CD4-positive, alpha-beta T cell treated with Interleukin-15 for 1 hour (primary cell): ENCODE measurements at places on chromosomes 2 and 18.

DNA sequence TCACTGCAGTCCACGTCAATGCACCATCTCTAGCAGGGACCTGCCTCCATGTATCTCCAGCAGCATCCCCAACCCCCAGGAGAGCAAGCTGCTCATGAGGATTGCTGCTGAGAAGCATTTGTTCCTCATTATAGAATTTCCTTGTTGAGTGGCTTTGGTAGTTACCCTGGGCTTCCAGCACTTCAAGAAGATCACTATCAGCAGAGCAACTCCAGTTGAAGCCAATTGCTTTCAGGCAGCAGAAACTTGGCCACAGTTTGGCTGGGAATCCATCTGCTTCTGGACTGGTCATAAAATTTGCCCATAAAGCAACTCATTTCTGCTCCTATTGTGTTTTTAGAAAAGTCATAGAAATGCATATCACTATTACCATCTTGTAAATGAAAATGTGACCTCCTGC is 17.4 kb downstream of the TRPM8 start:
- DNase-seq, result no peak

- DNase-seq, result peak; percentile 83
Observed at GRCh38 chr2:47072018-47072691, 83.0 kb downstream of the STPG4 start.

GRCh38 chr2:71327916-71328315 is 3.7 kb upstream of the ZNF638 start:
- DNase-seq, result no peak

DNA sequence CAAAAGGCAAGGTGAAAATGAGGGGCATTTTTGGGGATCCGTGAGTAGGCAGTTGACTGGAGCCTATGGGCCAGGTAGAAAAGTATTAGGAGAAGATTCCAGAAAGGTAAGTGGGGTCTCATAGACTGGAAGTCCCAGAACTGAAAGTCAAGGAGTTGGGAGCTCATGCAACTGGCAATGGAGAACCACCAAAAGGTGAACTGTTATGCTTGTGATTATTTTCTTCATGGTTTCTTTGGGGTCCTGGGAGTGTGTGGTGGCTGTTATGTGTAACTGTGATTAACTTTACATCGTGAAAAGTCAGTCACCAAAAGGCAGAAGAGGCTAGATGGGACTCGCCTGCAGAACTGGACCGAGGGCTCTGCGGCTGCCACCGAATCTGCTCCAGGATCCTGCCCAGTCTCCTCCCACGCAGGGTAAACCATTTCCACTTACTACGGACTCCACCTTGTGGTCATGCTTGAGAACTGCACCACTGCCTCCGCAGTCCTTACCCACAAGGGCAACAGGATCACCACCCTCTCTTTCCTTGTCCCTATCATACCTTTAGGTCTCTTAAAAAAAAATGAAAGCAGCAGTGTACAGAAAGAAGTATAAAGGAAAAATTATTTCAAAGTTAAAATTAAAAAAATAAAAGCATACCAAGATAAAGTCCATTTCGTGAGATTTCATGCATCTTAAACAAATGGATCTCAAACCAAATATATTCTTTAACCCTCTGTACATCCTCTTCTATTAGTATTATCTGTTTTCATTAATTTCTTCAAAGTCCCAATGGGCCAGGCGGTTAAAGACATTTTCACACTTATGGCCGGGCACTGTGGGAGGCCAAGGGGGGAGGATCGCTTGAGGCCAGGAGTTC is 15.6 kb upstream of the CEP68 start:
- DNase-seq, result peak; percentile 78

- DNase-seq, result no peak
Observed at GRCh38 chr18:58549814-58550339, 79.0 kb downstream of the ALPK2 start.

DNA sequence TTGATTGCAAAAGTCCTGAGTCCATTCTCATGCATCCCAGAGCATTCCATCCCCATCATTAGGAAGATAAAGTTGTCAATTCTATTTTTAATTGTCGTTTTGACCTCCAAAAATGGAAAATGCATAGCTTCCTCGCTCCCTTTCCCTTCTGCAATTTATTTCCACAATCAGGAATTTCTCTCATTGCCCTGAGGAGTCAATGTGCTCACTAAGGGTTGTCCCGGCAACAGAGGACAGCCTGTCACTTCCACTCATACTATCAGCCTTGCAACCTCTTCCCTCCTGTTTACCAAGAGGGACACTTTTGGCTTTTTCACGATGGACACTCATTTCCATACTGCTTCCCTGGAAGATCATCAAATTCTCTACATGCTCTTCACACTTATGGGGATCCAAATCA is 164.8 kb downstream of the MYO5B start:
- DNase-seq, result no peak

DNA sequence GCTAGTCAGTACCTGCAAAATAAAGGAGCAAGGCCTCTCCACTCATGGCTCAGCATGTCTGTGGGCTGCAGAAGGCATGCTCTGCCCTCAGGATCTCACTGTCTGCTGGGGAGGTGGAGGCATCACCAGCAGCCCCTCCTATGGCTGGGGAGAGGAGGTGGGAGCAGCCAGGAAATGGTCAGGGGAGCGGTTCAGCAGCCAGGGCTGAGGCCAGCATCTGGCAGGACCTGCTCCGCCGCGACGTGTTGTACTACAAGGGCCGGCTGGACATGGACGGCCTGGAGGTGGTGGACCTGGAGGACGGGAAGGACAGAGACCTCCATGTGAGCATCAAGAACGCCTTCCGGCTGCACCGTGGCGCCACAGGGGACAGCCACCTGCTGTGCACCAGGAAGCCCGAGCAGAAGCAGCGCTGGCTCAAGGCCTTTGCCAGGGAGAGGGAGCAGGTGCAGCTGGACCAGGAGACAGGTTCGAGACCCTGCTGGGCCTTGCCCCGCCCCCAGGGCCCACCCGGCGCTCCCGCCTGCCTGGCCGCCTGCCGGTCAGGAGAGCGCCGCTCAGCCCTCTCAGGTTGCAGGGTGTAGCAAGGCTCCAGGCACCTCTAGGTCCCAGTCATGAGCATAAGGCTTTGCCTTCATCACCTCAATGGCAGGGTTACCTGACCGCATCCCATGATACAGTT is 49.0 kb downstream of the FAM168B start:
- no peak for DNase-seq

DNA sequence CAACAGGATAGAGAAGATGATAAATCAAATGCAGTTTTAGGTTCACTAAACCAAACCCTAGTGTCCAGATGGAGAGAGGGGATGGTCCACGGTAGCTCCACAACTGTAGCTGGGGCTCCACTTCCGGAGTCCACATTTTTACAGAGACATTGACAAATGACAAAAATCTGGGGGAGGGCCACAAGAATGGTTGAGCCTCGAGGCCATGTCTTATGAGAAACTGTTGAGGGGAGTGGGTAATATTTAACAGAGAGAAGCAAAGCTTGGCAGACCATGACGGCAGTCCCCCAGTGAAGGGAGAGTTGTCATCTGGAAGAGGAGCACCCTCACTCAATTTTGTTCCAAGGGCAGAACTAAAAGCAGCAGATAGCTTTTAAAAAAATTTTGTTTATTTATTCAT is 17.6 kb upstream of the EPHA4 start:
- DNase-seq, result no peak

DNA sequence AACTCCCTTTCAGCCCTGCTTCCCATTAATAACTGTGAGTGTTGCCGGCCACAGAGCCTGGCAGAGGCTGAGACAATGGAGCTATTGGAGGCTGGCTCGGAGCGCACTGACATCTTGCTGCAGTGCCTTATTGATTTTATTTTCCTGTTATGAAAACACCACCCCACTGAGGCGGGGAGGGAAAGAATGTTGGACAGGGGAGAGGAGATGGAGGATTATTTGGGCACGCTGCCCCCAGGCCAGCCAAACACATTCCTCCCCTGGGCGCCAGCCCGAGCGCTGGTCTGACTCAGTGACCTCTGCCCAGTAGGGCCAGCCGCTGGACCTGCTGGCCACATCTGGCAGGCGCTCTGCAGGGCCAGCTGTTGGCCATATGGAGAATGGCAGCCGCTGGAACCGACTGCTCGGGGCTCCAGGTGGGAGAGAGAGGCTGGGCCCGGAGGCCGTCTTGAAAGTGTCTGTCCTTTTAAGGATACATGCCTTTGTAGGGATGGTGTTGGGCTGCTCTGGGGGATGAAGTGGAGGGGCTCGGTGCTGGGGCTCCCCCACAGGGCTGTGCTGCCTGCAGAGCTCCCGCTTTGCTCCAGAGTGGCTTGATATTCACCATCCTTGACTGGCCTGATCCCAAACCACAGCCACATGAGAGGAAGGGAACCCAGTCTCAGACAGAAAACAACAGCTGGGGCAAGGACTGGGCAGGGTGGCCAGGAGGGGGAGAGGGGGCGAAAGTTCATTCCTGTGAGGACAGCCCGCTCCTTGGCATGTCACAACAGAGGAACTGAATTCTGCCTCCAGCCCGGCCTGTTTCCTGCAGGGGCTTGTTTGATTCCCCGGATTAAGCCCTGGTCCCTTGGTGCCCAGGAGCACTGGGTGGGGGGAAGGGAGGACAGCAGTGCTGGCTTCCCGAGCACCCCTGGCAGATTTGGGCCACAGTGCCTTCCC is 179.0 kb downstream of the KLHL29 start:
- DNase-seq, result no peak

- DNase-seq, result no peak
Observed at GRCh38 chr2:211055438-211055837, 499.0 kb downstream of the CPS1 start.

DNA sequence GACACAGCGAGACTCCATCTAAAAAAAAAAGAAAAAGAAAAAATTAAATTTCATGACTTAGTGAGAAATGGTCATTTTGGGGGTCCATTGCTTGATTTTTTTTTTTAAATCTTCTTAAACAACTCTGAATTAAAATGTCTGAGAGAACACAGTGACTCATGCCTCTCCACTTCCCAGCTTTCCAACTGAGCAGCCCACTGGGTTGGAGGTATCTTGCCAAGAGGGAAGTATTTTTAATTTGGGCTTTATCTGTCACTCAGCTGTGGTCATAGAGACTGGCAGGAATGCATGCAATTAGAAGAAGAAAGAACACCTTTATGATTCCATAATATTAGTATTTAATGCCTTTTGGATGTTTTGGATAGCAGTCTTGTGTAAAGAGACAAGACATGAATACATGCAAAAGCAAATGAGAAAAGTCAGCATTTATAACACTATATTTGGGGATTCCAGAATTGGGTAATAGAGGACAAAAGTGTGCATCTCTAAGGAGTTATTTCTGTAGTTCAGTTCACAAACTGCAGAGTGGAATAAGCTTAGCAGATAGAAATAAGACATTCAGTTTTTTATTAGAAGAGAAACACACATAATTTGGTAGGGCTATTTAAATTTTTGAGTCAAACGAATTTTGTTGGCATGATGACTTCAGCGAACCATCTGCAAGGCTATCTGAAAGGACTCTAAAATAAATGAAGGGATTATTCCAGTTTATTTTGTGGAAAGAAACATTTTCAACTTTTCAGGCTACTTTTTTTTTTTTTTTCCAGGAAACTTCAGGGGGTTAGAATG is 254.8 kb downstream of the TGIF1 start:
- DNase-seq, result no peak

- DNase-seq, result peak; percentile 85
Observed at GRCh38 chr2:73268830-73269685, 15.2 kb downstream of the FBXO41 start.

DNA sequence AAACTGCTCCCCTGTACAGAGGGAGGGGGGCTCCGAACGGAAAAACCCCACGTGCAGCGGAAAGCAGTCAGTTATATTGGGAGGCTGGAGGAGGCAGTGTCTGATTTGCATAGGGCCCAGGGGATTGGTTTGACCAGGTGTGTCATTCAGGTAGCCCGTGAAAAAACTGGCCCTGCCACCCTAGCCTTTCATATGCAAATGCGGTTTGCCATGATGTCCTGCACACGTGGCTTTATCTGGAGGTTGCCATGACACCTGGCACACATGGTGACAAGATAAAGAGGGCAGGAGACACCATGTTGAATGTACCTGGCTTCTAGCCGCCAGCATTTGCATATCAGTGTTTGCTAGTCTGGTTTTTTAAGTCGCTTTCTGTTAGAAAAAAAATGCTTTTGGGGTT is 20.5 kb downstream of the SLC25A52 start:
- DNase-seq, result no peak

DNA sequence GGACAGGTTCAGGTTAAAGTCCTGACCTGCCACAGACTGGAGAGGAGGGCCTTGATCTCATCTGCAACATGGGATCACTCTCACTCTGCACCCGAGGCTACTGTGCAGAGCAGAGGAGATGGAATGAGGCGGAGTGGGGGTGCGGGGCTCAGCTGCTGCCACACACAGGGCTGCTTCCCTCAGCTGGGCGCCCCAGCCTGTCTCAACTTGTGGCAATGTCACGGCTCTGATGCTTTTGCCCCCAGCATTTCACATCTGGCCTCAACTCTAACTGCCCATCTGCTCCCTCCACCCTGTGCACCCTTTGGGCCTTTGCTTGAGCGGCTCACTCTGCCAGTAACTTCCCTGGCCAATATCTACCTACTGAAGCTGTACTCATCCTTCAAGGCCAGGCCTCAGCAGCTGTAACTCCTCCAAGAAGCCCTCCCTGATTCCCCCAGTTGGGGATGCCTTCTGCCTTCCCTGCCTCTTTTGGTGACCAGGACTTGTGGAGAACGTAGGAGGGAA is 70.3 kb downstream of the POLR1A start:
- DNase-seq, result peak; percentile 25

DNA sequence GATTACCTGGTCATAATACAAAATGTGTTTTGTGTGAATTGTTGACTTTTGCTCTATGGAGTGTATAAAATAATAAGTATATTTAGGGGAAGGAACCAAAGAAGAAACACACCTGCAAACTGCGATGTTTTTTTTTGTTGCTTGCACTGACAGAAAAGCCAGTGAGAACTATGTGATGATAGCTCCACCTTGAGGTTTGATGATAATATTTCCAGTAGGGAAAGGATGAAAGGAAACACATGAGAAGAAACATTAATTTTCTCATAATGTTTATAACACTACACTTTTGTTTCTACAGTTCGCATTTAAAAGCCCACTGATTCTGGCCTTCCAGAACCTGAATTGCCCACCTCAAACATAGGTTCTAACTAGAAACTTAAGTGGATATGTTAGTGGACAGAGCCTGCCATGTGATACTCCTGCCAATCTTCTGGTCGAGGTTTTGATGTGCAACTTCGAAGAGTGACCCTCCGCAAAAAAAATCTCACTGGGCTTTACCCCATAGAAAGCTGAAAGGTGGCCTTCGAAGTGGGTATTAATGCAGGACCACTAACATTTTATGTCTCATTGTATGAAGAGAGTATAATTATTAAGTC is 476.4 kb upstream of the SPHKAP start:
- DNase-seq, result no peak
